ENCODE measurements at places on chromosomes 2 and 18.

GRCh38 chr2:134368009-134368817 lies 114.3 kb downstream of the MGAT5 start:
- no peak for DNase-seq

GRCh38 chr2:195477996-195478382 lies 179.0 kb upstream of the SLC39A10 start:
- no peak for DNase-seq

- no peak for DNase-seq
Observed at GRCh38 chr2:172162225-172162733, 59.6 kb upstream of the DLX2 start.

DNA sequence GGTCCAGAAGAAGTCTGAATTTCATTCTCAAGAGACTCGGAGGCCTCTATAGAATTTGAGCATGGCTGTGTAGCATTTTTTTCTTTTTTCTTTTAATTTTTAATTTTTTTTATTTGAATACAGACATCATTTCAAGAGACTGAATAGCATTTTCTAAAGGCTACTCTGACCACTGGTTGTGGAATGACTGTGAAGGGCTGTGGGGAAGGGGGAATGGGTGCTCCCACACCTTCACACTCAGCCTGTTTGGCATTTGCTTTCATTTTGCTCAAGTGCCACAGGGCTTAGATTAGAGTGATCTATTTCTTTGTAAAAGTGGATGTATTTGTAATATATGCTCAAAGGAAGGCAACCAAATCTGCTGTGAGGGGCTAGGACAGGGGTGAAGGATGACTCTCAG lies 142.0 kb upstream of the SPOPL start:
- DNase-seq = no peak

- no peak for DNase-seq
Observed at GRCh38 chr2:36343606-36344005, 12.0 kb upstream of the CRIM1 start.

DNA sequence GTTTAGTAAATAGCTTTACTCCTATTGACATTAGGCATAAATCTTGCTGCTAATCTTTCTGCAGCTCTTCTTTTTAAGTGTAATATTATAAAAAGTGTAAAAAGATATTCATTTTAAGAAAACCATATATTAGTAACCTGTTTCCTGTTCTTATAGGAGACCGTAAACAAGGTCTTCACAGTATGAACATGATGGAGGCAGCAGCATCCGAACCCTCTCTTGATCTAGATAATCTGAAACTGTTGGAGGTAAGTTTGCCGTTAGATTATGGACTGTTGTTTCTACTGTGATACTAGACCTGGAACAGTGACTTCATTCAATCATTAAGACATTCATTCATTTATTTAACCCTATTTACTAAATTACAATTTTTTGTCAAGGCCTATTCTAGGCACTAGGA lies 120.0 kb upstream of the FAM117B start:
- DNase-seq = no peak

DNA sequence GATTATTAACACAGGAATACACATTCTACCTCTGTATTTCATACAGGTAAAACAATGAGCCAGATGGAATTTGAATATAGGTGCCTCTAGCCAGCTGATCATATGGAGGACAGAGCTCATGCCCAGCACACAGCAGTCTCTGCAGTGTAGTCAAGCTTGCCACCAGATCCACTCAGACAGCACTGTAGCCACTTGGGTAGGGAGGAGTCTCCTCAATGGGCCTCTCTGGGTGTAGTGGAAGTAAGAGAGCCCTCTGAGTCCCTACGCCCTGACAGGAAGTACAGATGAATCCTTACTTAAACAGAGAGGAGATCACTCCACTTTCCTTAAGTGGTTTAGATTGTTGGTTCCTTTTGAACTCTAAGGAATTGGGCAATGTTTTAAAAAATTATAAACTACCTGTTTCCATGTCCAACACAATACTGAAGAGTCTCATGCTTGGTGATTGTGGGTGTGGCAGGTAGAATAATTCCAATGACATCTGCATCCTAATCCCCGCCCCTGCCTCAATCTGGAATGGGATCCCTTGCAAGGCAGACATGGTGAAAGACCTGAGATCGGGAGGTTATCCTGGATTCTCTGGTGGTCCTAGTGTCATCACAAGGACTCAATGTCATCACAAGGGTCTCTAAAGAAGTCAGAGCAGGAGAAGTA lies 23.0 kb upstream of the TMEM200C start:
- DNase-seq = no peak

GRCh38 chr2:39942950-39943349 lies 163.9 kb upstream of the THUMPD2 start:
- no peak for DNase-seq

GRCh38 chr18:48896875-48897511 lies 53.8 kb downstream of the SMAD7 start:
- no peak for DNase-seq

DNA sequence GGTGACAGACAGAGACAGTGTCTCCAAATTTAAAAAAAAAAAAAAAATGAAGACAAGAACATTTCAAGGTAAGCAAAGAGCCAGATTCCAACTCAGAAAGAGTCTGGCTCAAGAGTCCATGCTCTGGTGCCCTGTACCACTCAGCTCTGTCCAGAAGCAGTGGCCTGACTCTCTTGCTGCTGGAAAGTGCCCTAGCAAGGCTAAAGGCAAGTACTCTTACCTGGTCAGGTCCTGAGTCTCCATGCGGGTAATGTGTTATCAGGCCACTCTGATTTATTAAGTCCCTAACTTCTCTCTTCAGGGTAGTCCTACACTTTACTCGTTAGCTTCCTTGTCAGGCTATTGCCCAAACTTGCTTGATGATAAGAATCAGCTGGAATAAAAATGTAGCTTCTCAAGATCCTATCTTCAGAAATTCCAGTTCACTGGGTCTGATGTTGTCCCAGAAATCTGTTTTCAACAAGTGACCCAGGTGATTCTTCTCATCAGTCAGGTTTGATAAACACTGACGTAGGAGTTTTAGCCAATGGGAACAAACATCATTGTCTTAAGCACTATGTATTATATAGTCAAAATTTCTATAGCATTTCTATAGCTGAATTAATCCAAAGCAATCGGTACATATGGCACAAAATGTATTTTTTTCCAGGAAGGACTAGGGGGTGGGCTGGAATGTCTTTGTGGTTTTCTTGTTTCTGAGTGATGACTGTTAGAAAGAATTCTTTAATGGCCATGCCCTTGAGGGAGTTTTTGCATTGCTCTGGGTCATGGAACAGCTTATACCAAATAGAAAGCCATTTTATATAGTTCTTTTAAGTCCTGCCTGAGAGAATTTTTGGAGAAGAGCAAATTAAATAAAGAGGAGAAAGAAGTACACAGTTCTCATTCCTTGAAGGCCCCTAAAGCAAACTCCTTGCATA lies 139.9 kb upstream of the DNMT3A start:
- no peak for DNase-seq

- no peak for DNase-seq
Observed at GRCh38 chr2:148999451-148999921, 39.0 kb upstream of the LYPD6B start.

- no peak for DNase-seq
Observed at GRCh38 chr18:63271881-63272299, 47.7 kb downstream of the BCL2 start.

DNA sequence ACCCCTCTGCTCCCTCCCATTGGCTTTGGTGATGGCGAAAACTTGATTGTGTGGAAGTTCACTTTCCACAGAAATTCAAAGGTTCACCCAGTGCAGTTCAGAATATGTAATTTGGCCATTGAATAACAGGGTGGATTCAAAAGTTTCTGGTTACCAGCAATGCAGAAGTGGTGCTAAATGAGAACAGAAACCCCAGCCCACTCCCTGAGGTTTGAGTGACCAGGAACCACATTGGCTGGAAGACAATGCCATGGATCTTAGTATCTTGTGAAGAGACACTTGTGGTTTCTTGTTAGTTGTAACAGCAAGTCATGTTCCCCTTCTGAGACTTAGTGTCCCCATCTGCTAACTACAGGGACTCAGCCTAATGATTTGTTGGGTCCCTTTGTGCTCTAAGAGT lies 49.8 kb downstream of the QPCT start:
- no peak for DNase-seq

DNA sequence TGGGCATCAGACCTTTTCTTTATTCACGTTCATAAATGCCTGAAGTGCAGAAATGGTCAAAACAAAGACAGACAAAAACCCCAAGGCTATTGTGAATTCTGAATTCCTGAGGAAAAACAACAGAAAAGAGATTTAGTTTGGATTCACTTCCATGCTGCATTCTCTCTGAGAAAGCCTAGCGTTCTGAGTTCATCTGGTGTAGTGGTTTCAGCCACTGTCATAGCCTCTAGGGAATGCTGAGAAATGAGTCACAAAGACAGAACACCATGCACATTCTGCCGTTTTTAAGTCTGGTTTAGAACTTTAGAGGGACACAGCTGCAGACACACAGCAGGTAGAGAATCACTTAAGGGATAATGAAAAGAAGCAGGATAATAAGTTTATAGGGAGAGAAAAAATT lies 93.8 kb downstream of the LRP1B start:
- DNase-seq = no peak

GRCh38 chr2:113854970-113855740 lies 34.7 kb upstream of the ACTR3 start:
- no peak for DNase-seq

DNA sequence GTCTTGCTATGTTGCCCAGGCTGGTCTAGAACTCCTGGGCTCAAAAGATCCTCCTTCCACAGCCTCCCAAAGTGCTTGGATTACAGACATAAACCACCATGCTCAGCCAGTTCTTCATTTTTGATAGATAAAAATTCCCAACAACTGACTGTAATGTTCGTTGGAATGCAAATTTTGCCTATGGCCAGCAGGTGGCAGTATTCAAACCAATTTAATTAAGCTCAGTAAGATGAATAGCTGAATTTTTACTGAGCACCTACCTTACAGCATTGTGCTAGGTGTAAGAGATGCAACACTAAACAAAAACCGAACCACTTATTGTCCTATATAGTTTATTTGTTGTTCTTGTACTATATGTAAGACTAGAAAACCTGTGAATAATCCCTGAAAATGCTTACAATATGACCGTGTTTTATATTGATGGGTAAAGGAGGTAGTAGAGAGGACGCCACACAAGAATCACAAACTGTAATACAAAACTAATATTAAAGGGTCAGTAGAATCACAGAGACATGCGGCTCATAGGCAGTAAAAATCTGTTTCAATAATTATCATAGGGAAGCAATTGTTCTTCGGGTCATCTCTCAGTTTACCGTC lies 8.2 kb upstream of the TMEM182 start:
- no peak for DNase-seq

- DNase-seq = no peak
Observed at GRCh38 chr2:7691961-7692656, 774.9 kb downstream of the RNF144A start.

GRCh38 chr18:74637070-74637469 lies 39.4 kb downstream of the ZNF407 start:
- DNase-seq = no peak

- DNase-seq = no peak
Observed at GRCh38 chr2:23574919-23575654, 190.1 kb downstream of the KLHL29 start.

- DNase-seq = no peak
Observed at GRCh38 chr18:35067454-35067853, 26.2 kb downstream of the MAPRE2 start.

GRCh38 chr18:211582-211981 lies 53.2 kb downstream of the USP14 start:
- no peak for DNase-seq

DNA sequence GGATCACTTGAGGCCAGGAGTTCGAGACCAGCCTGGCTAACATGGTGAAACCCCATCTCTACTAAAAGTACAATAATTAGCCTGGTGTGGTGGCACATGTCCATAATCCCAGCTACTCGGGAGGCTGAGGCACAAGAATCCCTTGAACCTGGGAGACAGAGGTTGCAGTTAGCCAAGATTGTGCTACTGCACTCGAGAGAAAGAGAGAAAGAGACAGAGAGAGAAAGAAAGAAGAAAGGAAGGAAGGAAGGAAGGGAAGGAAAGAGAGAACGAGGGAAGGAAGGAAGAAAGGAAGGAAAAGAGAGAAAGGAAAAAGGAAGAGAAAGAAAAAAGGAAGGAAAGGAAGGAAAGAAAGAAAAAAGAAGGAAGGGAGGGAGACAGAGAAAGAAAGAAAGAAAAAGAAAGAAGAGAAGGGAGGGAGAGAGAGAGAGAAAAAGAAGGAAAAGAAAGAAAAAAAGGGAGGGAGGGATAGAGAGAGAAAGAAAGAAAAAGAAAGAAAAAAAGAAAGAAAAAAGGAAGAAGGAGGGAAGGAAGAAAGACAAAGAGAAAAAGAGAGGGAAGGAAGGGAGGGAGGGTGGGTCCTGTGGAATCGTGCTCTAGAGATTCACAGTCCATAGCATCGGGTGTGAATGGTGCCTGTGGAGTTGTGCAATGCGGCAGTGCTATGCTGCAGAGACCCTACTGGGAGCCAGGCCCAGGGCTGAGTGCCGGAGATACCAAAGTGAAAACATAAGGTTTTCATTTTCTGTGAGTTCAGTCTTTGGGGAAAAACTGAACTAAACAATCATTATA lies 4.6 kb upstream of the SDC1 start:
- no peak for DNase-seq

GRCh38 chr18:23560186-23560585 lies 26.1 kb downstream of the NPC1 start:
- DNase-seq = no peak

GRCh38 chr18:77023102-77023782 lies 109.3 kb downstream of the MBP start:
- no peak for DNase-seq

DNA sequence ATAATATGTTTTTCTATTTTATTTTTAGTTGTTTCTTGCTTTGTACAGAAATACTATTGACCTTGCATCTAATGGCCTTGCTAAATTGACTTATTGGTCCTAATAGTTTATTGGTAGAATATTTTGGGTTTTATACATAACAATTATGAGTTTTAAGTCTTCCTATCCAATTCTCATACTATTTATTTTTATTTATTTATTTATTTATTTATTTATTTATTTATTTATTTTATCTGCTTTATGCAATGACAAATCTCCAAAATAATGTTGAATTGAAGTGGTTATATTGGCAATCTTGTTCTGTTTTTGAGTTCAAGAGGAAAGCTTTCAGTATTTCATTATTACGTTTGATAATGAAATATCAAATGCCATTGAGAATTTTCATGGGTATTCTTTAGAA lies 488.3 kb downstream of the CDH2 start:
- no peak for DNase-seq
